Stimulated activated CD8-positive, alpha-beta memory T cell treated with anti-CD3 and anti-CD28 coated beads, Interleukin-7, amount 100 ng/mL, for 1 hour (primary cell): ENCODE measurements at places on chromosomes 3 and 15.

DNA sequence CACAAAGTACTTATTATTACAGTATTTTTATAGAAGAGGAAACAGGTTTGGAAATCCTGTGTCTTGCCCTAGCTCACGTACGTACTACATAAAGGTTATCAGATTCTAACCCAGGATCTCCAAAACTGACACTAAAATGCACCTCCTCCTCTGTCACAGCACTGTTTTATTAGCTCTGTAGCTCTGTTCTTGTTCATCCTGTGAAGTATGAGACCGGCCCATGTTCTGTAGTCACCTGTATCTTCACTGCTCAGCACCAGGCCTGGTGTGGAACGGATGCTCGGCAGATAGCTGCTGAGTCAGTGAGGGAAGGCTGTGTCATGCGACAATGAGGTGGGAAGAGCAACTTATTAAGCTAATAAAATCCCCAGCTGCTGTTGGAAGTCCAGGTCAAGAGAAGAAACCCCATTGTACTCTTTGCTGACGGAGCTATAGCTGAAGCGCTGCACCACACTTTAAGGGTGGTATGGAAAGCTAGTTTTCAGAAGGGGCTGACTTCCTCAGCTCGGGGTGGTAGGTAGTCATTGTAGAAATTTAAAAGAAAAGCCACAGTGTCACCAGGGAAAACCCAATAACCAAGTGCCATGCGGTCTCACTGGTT, 22.8 kb downstream of the BCL2A1 start:
- no peak for DNase-seq

GRCh38 chr3:58563386-58564035, 13.7 kb downstream of the FAM107A start:
- no peak for DNase-seq

DNA sequence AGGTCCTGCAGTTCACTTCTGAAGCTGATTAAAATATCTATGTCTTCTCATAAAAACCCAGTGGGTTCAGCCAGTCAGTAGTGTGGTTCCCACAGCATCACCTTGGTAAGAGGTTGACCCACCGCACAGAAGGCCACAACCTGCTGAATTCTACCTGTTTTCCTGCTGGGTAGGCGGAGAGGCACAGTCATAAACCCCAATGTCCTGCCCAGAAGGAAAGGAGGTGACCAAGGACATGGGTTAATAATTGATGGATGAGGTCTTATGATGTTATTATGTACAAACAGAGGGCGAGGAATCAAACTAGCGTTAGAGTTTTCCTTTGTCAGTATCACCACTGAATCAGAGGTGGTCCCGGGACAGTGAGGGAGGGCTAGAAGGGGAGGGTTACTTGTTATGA, 27.8 kb downstream of the CA12 start:
- no peak for DNase-seq

GRCh38 chr3:168864107-168865021, 768.6 kb upstream of the GOLIM4 start:
- no peak for DNase-seq

DNA sequence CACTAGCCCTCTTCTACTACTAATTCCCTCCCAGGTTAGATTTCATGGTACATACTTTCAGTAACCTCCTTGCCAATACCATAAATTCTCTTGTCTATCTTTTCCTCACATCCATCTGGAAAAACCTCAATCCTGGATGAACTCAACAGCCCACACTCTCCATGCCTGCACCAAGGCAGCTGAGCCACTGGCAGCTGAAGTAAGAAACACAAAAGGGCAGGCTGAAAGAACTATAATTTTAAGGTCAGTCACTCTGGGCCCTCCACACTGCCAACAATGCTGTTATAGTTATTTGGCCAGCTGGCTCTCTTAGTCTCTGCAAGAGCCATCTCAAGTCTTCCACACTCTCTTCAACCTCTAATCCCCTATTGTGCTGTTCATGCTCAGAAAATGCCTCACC, 15.1 kb upstream of the TIPARP start:
- no peak for DNase-seq

DNA sequence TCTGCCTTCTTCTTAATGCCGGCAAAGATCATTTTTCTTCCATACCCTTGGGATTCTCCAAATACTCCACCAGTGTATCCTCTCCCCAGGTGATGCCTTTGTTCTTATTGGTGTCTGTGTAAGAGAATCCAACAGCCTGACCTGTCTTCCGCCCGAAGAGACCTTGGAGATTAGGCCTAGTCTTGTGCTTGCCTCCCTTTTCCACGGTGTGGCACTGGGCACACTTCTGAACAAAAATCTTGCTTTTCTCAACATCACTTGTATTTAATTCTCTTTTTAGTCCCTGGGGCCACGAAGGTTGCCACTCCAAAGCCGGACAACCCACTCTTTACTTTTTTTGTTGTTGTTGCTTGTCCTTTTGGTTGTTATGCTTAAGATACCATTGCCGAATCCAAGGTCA, 14.0 kb upstream of the EMC3 start:
- DNase-seq = no peak
